ENCODE measurements at places on chromosomes 2 and 18.

GRCh38 chr18:35451032-35451431, 46.7 kb downstream of the INO80C start:
- DNase-seq = no peak

- no peak for DNase-seq
These were observed 97.8 kb downstream of the GATA6 start for GRCh38 chr18:22267225-22267624.

DNA sequence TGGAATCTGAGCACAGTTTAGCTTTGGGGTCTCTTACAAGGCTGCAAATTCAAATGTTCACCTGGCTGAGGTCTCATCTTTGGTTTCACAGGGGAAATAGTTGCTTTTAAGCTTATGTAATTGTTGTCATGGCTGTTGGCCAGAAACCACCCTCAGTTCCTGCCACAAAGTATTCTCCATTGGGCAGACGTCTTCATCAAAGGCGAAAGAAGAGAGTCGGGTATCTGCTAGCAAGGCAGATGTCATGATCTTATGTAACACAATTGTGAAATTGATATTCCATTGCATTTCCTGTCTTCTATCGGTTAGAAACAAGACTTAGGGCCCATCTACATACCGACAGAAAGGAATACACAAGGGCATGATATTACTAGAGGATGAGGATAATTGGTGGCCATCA, 816.2 kb downstream of the MBD2 start:
- no peak for DNase-seq

GRCh38 chr2:135246711-135247270, 194.7 kb downstream of the RAB3GAP1 start:
- no peak for DNase-seq

DNA sequence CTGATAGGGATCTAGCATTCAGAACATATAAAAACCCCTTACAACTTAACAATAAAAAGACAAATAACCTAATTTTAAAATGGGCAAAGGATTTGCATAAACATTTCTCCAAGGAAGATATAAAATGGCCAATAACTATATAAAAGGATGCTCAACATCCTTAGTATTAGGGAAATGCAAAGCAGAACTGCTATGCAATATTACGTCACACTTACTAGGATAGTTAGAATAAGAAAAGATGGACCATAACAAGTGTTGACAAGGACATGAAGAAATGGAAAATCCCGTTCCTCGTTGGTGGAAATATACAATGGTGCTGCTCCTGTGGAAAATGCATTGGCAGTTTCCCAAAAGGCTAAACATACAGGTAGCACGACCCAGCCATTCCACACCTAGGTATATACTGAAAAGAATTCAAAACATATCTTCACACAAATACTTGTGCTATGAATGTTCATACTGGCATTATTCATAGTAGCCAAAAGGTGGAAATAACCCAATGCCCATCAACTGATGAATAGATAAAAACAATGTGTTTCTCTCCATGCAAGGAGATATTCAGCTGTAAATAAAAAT, 48.2 kb upstream of the REV1 start:
- no peak for DNase-seq

DNA sequence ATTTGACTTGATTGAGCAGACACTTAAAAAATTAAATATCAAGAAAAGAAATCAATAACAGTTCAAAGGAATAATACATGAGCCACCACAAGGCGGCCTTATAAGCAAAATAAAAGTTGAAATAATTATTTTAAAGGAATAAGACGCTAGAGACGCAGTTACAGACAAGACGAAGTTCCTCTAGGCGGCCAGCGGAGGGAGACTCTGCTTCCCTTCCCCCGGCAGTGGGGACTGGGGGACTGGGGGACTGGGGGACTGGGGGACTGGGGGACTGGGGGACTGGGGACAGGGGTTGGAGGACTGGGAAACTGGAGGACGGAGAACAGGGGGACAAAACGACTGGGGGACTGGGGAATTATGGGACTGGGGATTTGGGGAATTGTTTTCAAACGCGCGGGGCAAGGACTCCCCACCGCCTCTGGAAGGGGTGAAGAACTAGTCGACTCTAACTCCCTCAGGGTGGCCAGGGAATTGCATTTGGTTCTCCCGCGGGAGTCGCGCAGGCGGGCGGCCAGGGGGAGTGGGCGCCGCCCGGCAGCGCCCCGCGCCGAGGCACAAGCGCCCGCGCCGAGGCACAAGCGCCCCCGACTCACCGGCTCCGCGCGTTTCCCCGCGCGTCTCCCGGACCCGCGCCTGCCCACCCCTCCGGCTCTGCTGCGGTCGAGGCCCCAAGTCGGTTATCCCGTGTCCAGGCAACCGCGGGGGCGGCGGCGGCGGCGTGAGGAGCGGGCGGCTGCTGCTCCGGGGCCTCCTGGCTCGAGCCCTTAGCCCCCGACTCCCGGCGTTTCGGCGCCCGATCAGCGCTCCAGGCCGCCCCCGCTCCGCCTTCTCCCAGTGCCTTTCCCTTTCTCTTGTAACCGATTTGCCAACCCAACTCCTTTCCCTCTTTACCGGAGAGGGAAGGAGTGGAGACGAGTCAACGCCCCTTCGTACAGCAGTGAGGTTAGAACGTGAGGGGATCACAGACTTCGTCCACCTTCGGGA, at the start of gene CCDC178:
Gene CCDC178 (minus strand): TSS at position 662 of the 984 bp plus-strand sequence. CDS start 28,633 bp downstream, outside the sequence.
- DNase-seq = no peak

GRCh38 chr18:25066516-25066915, 285.4 kb downstream of the ZNF521 start:
- DNase-seq = no peak

DNA sequence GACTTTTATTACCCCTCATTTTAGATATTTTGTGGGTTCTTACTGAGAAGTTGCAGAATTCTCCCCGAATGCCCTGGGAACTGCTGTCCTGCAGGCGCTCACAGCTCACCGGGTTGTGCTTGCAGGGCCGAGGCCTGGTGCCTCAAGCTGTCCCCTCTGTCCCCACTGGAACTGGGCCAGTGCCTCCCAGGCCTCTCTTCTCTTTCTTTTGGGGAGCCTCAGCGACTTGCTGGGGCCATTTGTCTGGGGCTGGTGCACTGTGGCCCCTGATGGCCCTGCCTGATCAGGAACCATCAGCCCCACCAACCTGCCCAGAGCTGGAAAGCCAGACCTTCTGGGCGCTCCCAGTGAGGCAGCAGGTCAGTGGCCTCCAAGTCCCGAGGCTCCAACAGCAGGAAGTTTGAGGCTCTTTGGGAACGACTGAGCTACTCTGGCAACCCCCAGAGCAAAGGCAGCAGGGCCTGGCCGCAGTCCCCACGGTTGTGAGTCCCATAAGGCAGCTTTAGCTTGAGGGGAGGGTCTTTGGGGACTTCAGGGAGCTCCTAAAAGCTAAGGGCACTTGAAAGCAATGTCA, 14.7 kb upstream of the NEU4 start:
- no peak for DNase-seq

- peak; percentile 28 for DNase-seq
These were observed 64.1 kb downstream of the CHRNA1 start for GRCh38 chr2:174699993-174700766.

GRCh38 chr2:15939556-15939853, 845 bp upstream of the MYCN start:
- no peak for DNase-seq

DNA sequence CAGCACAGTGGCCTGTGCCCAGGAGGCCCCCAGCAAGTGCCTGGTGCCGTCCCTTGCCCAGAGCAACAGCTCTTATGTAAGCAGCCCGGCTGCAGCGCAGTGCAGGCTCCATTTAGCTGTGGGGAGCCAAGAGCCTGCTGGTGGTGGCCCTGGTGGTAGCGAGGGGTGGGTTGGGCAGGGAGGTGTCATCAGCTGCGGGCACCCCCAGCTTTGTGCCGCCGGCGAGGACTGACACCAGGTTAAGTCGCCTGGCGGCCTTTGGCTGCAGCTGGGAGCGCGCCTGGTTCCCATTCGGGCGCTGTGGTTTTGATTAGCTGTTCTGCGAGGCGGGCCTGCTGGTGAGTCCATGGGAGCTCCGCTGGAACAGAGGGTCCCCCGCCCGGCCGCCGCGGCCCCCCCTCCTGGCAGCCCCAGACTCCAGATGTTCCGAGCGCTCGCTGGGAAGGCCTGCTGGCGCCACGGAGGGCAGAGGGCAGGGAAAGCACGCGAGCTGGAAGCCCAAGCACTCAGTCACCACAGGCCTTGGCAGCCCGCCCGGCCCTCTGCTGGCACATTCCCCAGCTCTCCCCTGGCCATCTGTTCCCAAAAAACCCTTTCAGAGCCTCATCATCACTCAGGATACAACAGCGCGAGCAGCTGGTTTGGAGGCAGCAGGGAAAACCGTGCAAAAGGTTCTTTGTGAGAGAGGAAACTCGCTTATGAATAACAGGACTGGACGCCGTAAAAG, 18.4 kb downstream of the ATOH8 start:
- DNase-seq = peak; percentile 99

- no peak for DNase-seq
These were observed 5.0 kb downstream of the SH2D6 start for GRCh38 chr2:85423525-85423924.

DNA sequence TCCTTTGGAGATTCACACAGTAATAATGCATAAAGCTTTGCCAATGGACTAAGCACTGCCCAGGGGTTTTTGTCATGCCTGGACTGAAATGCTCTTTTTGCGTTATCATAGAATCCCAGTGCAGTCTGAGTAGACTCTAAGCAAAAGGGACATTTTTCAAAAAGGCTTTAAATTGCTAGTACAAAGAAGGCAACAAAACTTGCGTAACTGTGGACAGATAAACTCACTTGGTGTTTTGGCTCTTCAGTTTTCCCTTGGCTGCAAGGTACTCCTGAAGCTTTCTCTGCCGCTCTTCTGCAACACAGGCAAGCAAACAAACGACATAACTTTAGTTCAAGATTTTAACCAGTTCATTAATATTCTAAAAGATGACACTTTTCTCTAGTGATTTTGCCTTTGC, 2.1 kb downstream of the CKAP2L start:
- no peak for DNase-seq

GRCh38 chr2:39127973-39128372, 7.1 kb upstream of the SOS1 start:
- DNase-seq = no peak

DNA sequence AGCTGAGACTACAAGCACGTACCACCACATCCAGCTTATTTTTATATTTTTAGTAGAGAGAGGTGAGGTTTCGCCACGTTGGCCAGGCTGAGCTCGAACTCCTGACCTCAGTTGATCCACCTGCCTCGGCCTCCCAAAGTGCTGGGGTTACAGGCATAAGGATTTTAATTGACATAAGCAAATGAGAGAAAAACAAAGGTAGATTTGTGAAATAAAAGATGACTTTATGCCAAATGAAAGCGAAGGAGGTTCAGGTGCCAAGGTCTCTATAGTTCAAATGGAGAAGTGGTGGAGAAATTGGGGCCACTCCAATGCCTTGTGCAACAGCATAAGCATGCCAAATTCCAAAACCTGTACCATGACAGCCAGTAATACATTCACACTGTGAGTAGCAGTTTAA, 180.6 kb downstream of the MREG start:
- no peak for DNase-seq

GRCh38 chr2:168317282-168317681, 69.9 kb upstream of the STK39 start:
- DNase-seq = no peak

DNA sequence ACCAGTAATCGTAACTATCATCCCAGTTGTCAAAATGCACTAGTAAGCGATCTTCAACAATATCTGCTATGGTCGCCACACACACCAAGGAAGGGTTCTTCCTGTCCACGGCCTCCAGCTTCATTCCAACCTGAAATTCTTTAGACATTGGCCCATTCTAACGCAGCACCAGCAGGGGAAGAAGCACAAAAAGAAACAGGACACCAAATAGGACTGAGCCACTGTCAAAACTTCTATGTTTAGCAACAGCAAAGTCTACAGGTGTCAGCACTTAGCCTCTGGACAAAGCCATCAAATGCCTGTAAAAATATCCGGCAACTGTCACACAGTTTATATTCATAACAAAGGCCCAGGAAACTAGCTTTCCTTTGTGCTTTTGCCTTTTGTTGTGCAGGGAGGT, 175.0 kb downstream of the L3MBTL4 start:
- no peak for DNase-seq

- no peak for DNase-seq
These were observed 113.9 kb upstream of the LYPD1 start for GRCh38 chr2:132783883-132784282.

GRCh38 chr2:239402666-239403065, 1.8 kb upstream of the HDAC4 start:
- no peak for DNase-seq

DNA sequence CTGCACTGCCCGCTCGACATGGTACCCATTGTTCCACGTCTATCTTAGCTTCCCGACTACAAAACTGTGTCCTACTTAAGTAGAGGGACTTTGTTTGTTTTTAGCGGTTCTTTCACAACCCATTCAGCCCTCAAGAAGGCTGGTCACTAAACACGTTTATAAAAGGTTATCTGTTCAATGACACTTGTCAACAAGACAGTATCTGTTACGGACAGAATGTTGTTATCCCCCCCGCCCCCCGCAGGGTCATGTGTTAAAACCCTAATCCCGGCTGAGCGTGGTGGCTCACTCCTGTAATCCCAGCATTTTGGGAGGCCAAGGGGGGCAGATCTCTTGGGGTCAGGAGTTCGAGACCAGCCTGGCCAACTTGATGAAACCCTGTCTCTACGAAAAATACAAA, 40.4 kb upstream of the CREG2 start:
- DNase-seq = no peak

DNA sequence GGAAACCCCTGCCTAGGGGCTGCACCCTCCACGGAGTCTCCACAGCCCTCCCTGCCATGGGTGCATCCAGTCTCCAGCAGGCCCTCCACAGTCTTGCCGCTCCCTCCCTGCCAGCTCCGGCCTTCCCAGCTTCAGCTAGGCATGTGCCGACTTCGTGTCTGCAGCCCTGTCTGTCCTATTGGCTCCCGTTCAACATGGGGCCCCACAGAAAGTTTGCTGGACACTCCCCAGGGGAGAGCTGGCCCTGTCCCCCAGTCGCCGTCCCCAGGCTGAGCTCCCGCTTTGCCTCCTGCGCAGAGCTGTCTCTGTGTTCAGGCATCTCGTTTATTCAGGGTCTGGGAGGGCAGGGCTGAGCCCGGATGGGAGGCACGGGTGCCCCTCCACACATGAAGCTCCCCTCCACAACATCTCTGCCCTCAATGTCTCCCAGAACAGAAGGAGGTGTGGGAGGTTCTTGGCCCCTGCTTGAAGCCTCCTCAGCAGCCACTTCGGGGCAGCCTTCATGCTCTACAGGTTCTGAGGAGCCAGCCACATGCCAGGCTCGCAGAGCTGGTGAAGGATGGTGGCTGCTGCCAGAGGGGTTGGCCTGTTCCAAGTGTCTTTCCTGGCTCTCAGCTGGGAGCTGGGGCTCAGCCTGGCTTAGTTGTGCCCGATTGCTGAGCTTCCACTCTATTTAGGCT, 120.1 kb upstream of the PXDN start:
- DNase-seq = no peak

- DNase-seq = no peak
These were observed 203.5 kb downstream of the LPIN1 start for GRCh38 chr2:11949732-11950523.

- DNase-seq = no peak
These were observed 1594.6 kb upstream of the SLC39A10 start for GRCh38 chr2:194062401-194062800.

- no peak for DNase-seq
These were observed 23.2 kb upstream of the CNTNAP5 start for GRCh38 chr2:124001696-124002430.

GRCh38 chr2:165793779-165794535, at the start of gene GALNT3:
Gene GALNT3 (minus strand): TSS chr2:165794247. CDS start chr2:165770700, 23,547 bp downstream.
- no peak for DNase-seq
